ENCODE measurements at places on chromosomes 11 and 22.

DNA sequence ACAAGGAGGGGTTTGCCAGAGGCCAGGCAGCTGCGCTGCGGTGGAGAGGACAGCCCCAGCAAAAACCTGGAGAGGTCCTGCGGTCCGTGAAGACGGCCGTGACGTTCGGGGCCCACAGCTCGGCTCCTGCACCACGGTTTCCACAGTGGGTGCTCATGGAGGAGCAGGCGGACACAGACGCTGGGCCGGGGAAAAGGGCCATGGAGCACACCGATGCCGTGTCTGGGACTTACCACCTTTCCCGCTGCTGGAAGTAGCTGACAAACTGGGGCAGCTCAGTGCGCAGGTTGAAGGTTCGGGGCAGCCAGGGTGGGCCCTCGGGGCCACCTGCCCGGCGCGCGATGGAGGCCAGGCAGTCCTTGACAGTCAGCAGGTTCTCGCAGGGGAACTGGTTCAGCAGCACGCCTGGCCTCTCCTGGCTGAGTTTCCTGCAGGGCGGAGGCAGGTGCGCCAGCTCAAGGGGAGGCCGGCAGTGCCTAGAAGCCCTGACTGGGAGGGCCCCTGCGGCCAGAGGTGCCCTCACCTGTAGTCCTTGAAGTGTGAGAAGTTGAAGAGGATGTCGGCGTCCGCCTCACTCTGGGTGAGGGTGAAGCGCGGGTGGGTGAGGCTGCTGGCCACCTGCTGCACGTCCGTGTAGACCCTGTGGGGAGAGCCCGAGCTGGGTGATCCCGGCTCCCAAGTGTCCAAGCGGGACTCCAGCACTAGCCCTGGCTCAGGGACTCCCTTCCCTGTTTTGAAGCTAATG is 12.8 kb downstream of the TTLL12 start:
- no peak for DNase-seq

DNA sequence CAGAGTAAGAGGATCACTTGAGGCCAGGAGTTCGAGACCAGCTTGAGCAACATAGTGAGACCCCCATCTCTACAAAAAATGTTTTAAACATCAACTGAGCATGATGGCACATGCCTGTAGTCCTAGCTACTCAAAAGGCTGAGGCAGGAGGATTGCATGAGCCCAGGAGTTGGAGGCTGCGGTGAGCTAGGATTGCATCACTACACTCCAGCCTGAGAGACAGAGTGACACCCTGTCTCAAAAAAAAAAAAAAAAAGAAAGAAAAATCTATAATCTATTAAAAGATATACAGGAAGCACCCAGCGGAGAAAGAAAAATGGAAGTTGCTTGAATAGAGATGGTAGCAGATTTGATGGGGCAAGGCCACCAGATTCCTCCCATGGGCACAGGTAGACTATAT is 61.8 kb downstream of the FAM83F start:
- DNase-seq = no peak

- DNase-seq = no peak
Measured at GRCh38 chr11:119537306-119538253, 114.6 kb upstream of the THY1 start.

GRCh38 chr22:22352371-22352999 is 107.9 kb downstream of the VPREB1 start:
- DNase-seq = no peak

GRCh38 chr22:27387561-27387960 is 414.0 kb downstream of the MN1 start:
- no peak for DNase-seq

- no peak for DNase-seq
Measured at GRCh38 chr22:37273126-37273845, 9.0 kb upstream of the CYTH4 start.

- DNase-seq = no peak
Measured at GRCh38 chr11:776561-777287, 563 bp downstream of the GATD1 start.

- no peak for DNase-seq
Measured at GRCh38 chr11:109123816-109124787, 297.9 kb upstream of the C11orf87 start.

- no peak for DNase-seq
Measured at GRCh38 chr22:46908641-46909107, 146.2 kb downstream of the TBC1D22A start.

DNA sequence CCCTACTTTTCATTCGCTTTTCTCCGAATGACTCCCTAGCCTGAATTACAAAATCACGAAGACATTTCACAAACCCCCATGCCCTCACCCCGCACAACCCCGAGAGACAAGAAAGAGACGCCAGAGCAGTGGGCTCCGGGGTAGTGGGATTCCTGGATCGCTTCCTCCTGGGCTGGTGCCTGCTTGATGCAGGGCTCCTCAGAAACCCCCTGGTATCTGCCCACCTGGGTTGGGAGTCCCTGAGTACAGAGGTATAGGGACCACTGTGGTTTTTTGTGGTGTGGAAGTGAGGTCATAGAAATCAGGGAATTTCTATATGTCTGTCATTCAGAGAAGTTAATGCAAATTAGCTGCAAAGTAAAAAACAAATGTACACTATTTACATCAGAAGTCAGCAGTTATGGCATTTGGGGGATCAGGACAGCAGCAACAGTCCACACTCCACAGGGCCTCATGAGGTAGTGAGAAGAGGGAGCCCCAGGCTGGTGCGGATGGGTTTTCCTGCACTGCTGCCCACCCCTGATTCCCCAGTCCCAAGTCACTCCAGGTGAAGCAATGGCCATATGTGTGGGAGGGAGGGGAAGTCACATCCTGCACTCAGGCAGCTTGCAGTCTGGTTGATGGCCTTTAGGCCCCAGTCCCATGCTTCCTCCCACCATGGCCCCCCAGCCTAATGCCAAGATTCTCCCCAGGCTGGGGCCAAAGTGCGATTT is 39.6 kb downstream of the BUD13 start:
- no peak for DNase-seq

Measured in NCI-H1048 (cell line).